ENCODE measurements at places on chromosomes 7 and 10.

DNA sequence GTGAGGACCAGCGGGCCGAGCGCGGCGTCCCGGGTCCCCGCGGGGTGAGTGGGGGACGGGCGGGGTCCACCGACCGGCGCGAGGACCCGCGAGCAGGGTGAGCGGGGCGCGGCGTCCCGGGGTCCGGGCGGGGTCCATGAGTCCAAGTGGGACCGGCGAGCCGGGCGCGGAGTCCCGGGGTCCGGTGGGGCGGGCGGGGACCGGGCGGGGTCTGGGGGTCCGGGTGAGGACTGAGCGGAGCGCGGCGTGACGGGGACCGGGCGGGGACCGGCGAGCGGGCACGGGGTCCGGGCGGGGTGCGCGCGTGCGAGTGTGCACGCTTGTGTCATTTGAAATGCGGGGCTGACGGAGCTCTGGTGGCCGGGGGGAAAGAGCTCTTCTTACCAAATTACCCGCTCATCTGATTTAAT lies 765 bp downstream of the CELF2 start:
- DNase-seq: no peak

DNA sequence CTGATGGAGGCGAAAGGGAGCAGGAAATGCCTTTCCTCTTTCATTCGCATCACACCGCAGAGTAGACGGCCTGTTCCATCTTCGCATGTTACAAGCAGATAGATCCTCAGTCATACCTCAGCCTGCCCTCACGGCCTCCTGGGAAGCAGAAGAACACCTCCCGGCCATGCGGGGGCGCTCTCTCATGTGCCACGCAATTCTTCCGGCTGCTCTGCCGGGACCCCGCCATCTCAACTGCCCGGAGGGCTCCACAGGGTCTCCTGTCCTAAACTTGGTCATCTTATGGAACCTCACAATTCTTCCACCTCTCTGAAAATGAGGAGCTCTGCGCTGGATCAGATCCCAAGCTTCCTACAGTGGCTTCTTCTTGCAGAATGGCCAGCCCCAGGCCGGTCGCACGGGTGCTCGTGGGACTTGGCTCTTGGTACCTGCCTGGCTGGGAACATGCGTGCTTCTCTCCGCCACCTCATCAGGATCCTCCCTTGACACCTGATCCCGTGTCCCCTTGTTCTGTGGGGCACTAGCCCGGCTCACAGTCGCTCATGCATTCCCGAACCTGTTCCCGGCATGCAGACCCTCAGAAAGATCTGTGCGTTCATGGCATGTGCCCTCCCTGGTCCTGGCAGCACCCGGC lies 262.8 kb upstream of the SHH start:
- DNase-seq: no peak

- no peak for DNase-seq
Observed at GRCh38 chr10:6313111-6313895, 110.6 kb downstream of the PFKFB3 start.

DNA sequence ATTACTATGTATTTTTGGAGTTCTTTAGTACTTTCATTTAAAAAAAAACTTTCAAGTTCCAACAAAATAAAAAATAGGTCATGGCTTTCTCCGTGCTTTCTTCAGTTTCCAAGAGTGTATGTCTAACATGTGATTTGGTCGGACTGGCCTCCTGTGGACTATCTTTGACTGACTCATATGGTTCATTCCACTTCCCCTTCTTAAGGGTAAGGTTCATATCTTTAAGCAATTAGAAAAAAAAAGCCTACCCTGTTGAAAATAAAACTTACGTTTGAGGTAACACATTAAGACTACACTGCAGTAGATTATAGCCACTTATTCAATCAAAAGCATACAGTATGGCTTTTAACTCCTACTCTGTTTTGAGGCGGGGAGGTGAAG lies 112.8 kb upstream of the AHR start:
- peak; percentile 9 for DNase-seq

- no peak for DNase-seq
Observed at GRCh38 chr10:18364987-18365775, 225.0 kb downstream of the CACNB2 start.

- DNase-seq: no peak
Observed at GRCh38 chr10:12418000-12418399, 68.7 kb downstream of the CAMK1D start.

DNA sequence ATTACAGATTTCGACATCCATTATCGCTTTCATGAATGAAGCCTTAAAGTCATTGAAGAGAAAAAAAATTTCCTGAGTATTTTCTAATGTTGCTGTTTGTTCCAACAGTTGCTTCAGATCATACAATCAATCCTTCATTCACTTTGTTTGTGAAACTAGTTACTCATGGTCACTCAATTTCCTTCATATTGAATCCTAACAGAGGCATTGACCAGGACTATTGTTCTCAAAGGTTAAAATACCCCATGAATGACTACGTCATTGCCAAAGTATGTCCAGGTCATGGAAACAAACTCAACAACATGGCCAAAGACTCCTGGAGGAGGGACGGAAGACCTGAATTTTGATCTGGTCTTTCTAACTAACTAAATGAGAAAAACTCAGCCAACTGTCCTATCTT lies 54.0 kb upstream of the ABCB5 start:
- DNase-seq: no peak

DNA sequence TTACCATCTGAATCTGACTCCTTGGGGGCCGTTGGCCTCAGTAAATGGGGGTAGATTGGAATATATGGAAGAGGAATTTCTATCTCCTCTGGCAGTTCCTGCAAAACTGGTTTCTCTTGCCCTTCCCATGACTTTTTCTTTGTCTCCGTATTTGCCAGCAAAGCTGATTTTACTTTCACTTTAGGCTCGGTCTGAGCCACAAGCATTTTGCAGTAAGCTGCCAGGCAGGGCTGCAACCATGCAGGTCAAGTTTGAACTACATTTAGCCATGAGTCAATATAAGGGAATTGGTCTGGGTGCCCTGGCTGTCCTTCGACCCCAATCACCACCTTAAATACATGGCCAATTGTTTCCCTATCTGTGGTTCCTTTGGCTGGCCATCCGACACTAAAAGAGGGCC lies 104.3 kb downstream of the TRIM24 start:
- no peak for DNase-seq

DNA sequence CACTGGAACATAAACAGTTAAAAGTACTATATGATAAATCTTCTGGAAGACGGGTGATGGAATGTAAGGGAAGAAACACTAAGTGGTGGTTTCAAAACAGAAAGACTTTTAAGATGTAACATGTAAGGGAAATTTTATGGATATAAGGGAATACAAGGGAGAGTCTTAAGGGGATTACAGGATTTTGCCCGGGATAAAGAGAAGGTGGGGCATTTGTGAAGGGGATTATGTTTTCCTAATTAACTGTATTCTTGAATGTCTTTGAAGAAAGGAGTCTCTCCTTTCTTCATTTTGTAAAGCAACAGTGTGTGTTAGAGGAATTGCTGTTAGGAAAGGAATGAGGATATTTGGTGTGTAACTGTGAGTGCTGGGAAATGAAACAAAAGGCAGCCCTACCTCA lies 745.2 kb downstream of the AUTS2 start:
- DNase-seq: no peak

- no peak for DNase-seq
Observed at GRCh38 chr7:129497156-129497555, 5.2 kb upstream of the SMKR1 start.

DNA sequence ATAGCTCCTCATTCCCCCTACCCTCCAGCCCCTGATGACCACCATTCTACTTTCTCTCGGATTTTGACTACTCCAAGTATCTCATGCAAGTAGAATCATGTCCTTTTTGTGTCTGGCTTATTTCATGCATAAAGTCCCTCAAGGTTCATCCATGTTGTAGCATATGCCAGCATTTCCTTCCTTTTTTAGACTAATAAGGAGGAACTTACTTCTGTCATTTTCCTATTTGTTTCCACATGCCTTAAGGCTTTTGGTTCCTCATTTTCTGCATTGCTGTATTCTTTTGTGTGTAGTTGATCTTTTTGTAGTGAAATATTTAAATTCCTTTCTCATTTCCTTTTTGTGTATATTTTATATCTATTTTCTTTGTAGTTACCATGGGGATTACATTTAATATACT lies 376.9 kb downstream of the CALN1 start:
- DNase-seq: no peak

DNA sequence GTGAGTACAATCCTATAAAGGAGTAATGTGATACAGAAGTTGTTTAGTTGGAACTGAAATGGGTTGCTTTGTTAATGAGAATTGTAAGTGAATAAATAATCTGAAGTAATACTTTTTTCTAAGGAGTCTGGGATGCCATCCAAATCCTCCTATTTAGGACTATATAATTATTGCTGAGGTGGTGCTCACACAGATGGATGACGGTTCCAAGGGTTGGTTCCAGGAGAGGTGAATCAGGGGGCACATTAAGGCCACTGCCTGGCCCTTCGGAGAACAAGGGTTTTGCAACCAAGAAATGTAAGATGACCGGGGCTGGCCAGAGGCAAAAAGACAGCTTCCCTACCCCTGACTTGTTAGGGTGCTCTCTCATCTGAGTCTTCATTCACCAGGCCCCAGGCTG lies 352.7 kb downstream of the PHTF2 start:
- no peak for DNase-seq

- no peak for DNase-seq
Observed at GRCh38 chr10:59016043-59016442, 160.4 kb upstream of the PHYHIPL start.

GRCh38 chr7:11650030-11650429 lies 182.0 kb downstream of the THSD7A start:
- DNase-seq: no peak

- DNase-seq: no peak
Observed at GRCh38 chr7:47421456-47421855, 160.5 kb downstream of the TNS3 start.

DNA sequence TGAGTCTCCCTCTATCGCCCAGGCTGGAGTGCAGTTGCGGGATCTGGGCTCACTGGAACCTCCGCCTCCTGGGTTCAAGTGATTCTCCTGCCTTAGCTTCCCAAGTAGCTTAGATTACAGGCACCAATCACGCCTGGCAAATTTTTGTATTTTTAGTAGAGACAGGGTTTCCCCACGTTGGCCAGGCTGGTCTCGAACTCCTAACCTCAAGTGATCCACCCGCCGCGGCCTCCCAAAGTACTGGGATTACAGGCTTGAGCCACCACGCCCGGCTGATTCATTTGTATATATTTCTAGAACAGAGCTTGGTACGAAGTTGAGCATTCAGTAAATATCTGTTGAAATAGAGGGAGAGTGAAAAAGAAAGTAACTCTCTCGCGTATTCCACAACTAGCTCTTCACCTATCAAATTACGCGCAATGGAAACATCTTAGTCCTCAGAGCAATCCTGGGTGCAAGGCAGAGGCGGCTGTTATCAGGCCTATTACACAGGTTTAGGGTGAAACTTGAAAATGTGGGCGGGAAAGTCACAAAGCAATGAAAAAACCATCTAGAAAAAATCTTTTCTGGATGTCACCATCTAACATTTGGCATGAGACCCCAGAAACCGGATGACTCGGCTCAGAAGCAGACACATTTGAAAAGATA lies 707 bp upstream of the GHITM start:
- DNase-seq: peak; percentile 79

DNA sequence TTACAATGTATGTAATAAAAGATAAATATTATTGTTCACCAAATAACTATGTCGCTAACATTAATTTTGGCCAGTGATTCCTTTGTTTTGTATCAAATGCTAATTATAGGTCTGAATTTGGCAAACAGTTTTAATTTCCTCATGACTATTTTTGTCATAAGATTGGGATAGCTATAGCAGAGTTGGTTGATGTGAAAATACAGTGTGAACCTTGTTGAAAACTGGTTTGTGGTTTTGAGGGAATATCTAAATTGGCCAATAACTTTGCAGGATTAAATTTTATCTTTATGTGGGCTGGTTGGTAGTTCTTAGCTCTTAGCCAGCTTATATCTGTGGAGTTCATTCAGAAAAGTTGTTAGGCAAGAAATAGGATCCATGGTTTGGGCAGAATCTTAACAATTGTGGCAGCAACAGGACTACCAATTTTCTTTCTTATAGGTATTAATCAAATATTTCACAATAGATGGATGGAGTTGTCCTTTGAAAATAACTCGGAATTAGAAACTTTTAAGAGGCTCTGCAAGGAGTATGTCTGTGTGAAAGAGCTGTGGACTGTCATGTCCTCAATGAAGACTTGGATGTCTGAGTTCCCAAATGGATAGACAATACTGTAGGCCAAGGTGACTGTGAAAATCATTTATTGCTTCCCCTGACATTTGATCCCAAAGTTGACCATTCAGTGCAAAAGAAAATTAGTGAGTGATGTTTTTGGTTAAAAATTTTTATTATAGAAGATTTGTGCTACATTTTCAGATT lies 73.5 kb downstream of the PRKG1 start:
- DNase-seq: no peak

- no peak for DNase-seq
Observed at GRCh38 chr7:28558236-28558635, 145.9 kb downstream of the CREB5 start.

GRCh38 chr10:104318810-104319741 lies 19.2 kb downstream of the ITPRIP start:
- no peak for DNase-seq

DNA sequence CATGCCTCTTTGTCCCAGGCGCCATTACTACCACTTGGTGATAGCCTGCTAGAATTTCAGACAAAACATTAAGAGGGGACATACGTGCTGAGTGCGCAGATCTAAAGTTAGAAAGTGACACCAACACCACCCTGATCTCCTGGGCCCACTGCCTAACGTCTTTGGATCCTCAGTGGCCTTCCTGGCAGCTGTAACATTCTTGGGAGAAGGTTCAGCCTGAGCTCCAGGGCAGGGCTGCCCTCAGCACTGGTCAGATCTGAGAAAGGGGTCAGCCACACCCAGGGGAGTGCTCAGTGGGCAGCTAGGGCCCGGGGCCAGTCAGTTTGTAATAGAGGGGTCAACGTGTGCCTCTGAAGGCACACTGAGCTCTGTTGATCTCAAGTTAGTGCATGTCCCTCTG lies 48.4 kb downstream of the ZCCHC24 start:
- DNase-seq: no peak

GRCh38 chr7:78111386-78111785 lies 312.8 kb downstream of the PHTF2 start:
- no peak for DNase-seq

GRCh38 chr7:28956608-28957063 lies 1.5 kb downstream of the TRIL start:
- DNase-seq: no peak
